ENCODE measurements at places on chromosomes 6 and 20.

DNA sequence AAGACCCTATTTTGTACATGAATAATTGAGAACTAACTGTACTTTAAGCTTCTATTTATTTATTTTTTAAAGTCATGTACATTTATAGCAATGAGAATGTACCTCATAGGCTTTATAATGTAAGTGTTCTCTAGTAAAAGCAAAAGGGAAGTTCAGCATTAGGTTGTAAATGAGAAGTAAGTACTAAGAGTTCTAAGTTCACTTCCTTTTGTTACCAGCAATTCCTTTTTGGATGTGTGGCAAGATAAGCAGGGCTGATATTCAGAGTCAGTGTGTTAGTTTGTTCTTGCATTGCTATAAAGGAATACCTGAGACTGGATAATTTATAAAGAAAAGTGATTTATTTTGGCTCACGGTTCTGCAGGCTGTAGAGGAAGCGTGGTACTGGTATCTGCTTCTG is 54.0 kb upstream of the CCN2 start:
- DNase-seq: no peak

- DNase-seq: no peak
Observed at GRCh38 chr20:32670773-32671455, 2.8 kb downstream of the C20orf203 start.

DNA sequence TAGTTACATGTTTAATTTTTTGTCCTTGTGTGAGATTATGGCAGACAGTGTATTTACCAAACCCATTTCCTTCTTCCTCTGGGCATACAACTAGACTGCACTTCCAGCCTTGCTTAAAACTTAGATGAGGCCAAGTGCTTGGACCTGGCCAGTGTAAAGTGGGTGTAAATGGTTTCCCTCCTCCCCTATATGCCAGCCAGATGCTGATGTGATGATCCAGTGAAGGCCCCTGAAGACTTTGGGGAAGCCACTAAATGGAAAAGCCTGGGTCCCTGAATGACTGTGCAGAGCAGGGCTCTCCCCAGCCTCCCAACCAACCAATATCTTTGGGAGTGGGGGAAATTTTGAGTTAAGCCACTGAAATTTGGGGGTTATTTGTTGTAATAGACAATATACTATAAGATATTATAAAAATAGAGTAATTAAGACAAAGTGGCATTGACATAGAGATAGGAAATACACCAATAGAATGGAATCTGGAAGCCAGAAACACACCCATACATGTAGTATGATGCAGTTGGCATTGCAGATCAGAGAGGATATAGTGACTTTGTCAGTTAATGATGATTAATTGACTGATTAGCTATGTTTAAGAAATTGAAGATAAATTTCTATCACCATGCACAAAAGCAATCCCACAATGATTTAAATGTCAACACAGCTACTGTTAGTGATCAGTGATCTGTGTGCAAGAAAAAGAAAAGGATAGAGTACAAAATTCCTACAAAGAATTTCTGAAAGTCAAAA is 10.4 kb upstream of the SNX9 start:
- no peak for DNase-seq

GRCh38 chr6:169971081-169971861 is 219.8 kb downstream of the ERMARD start:
- DNase-seq: no peak

- DNase-seq: no peak
Observed at GRCh38 chr6:16095180-16095579, 33.7 kb upstream of the MYLIP start.

Measured in GM04504 (cell line).